ENCODE measurements at places on chromosomes 6 and 20.

DNA sequence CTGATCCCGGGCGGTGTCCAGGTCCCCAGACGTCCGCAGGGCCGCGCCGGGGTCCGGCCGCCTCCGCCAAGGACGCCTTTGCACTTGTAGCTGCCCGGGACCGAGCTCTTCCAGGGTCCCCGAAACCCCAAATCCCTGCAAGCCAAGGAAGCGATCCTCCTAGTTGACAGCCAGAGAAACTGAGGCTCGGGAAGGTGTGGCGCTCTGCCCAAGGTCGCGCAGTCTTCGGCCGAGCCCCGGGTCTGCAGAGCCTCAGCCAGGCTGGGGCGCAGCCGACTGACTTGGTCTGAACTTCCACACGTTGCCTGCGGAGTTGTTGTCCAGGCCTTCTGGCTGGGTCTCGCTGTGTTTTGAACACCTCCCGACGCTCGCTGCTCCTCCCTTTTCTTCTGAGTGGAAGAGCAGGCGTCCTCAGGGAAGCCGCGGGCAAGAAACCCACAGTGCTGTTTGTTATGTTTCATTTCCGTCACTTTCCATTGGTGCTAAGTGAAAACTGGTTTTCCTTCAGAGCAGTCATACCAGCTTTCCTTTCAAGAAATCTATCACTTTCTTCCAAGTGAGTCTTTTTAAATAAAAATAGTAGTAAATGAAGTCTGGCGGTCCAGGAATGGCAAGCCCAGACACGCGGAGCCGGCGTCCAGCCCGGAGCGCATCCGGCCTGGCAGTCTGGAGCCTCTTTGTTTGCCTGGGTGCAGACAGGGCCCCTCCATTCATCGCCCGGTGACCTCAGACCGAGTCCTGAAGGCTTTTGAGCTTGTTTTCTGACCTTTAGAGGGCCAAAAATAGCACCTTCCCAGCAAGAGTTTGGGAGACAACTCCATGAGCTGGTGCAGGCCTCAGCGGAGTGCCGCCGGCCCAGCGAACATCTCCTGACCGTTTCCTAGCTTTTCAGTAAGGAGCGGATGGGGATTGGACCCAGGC is 698 bp downstream of the FAM210B start:
- peak; percentile 85 for DNase-seq

GRCh38 chr6:40390144-40390800 is 196.9 kb downstream of the LRFN2 start:
- DNase-seq = no peak

GRCh38 chr6:137155830-137156229 is 17.6 kb downstream of the IL22RA2 start:
- DNase-seq = no peak

DNA sequence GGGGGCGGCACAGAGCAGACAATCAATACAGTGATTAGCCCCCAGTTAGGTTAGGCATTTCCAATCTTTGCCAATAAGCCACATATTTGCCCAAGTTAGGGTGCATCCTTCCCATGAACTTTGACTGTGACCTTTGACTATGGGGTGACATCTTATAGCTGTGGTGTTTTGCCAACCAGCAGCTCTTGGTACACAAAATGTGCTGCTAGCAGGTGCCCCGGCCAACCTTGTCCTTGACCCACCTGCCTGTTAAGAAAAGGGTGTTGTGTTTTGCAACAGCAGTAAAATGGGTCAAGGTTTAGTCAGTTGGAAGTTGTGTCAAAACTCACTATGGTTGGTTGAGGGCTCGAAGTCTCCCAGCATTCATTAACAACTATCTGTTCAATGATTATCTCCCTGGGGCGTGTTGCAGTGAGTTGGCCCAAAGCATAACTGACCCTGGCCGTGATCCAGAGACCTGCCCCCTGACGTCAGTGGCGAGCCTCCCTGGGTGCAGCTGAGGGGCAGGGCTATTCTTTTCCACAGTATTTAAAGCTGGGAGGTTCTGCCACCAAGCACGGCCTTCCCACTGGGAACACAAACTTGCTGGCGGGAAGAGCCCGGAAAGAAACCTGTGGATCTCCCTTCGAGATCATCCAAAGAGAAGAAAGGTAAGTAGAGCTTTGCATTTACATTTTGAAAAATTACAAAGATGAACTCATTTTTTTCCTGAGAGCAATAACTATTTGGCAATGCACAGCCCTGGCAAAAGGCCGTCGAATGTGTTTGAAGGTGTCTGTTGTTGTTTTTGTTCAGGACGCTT is at the start of gene PCK1:
Gene PCK1 (plus strand): TSS at position 557 of the 802 bp plus-strand sequence. CDS start 302 bp downstream, outside the sequence.
- no peak for DNase-seq

DNA sequence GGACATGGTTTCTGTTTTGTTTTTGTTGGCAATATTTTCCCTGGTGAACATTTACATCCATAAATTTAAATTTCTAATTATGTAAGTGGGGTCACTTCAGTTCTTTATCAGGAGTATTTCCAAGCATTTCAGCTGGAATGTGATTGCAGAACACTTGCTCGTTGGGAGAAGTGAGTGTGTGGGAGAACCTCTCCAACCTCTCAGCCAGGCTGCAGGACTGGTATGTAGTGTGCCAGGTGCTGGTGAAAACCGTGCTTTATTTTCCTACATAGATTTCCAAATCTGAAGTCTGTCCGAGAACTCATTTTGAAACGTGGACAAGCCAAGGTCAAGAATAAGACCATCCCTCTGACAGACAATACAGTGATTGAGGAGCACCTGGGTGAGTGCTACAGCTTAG is 6.3 kb downstream of the RPL7L1 start:
- no peak for DNase-seq

- DNase-seq = peak; percentile 56
Measured at GRCh38 chr6:125231574-125232343, 70.0 kb downstream of the HDDC2 start.

DNA sequence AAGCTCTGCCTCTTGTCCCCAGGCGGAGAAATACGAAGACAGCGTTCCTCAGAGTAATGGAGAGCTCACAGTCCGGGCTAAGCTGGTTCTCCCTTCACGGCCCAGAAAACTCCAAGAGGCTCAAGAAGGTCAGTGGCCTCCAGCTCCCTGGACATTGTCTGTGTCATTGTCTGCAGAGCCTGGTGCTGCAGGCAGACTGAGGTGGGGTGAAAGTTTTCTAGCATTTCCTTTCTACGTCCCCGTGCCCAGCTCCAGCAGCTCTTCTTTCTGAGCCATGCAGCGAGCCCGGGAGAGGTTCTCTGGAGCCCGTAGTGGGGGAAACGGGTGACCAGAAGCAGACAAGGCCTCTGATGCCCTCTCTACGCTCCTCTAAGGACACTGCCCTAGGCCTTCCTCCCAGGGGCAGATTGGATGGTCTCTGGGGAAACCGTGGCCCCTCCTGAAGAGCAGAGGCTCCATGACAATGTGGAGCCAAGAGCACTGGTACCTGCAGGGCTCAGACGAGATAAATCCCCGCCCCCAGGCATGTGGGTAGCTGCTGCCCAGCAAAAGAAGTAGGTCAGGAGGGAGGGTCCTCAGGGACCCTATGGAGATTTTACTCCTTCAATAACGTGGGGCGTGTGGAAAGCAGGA is 58.4 kb downstream of the EZR start:
- DNase-seq = no peak

DNA sequence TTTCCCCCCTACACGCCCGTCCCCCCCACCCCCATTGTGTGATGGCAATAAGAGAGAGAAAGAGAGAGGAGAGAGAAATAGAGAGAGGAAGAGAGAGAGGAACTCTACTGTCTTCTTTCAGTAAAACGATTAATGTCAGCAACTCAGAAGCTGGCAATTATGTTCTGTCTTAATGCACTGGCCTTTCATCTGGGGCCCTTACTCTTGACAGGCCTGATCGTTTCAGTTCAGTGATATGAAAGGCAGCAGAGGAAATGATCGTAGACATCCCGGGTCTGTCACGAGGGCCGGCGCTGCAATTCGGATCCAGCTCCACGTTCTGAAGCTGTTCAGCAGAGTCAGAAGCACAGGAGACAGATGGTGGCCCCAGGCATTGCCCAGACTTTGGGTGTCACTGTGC is 308.9 kb downstream of the ZNF217 start:
- no peak for DNase-seq

DNA sequence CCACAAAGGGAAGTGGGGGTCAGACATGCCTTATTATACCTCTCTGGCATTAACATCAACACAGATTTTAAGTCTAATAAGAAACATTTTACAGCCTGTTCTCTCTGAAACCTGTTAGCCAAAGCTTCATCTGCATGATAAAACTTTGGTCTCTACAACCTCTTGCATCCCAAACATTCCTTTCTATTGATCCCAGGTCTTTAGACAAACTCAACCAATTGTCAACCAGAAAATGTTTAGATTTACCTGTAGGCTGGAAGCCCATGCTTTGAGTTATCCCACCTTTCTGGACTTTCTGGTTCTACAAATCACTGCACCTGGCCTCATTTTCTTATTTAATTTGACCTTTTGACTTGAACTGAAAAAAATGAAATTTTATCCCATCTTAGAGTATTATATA is 20.8 kb downstream of the MCM8 start:
- DNase-seq = no peak

DNA sequence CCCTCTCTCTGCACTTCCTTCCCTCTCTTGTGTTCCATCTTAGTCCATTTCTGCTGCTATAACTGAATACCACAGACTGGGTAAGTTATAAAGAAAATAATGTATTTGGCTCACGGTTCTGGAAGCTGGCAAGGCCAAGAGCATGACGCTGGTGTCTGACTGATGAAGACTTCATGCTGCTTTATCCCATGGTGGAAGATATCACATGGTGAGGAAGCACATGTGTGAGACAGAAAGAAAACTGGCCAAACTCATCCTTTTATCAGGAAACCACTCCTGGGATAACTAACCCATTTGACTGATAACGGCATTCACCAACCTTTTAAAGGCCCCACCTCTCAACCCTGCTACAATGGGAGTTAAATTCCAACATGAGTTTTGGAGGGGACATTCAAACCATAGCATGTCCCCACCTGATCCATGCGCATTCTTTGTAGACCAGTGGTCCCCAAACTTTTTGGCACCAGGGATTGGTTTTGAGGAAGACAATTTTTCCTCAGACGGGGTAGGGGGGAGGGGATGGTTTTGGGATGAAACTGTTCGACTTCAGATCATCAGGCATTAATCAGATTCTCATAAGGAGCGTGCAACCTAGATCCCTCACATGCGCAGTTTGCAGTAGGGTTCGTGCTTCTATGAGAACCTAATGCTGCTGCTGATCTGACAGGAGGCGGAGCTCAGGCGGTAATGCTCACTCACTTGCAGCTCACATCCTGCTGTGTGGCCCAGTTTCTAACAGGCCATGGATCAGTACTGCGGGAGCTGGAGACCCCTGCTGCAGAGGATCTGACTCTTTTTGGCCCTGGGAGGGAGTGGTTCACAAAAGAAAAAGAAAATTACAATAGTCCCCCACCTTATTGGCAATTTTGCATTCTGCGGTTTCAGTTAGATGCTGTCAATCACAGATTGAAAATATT is 71.7 kb upstream of the RNF24 start:
- DNase-seq = no peak

DNA sequence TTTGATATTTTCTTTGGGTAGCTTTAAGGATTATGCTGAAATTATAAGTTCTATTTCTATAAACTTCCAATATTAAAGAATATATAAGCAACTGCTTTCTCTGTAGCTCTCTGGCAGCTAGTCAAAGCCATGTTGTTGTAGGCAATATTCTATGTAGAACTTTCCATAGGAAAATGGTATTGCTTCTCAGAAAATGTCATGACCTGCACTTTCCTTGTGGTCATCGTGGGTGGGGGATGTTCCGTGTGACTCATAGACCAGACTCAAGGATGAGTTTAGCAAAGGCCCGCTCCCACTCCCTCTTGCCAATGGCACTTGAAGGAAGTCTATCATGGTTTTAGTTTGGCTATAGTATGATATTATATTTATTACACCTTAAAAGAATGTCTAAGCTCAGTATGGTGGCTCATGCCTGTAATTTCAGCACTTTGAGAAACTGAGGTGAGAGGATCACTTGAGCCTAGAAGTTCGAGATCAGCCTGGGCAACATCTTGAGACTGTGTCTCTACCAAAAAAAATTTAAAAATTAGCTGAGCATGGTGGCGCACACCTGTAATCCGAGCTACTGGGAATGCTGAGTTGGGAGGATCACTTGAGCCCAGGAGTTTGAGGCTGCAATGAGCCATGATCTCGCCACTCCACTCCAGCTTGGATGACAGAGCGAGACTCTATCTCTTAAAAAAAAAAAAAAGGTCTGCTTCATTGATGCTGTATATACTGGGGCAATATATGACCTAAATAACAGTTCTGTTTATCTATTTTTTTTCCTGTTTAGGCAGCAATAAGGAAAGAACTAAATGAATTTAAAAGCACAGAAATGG is 36.6 kb upstream of the LTV1 start:
- DNase-seq = peak; percentile 55

DNA sequence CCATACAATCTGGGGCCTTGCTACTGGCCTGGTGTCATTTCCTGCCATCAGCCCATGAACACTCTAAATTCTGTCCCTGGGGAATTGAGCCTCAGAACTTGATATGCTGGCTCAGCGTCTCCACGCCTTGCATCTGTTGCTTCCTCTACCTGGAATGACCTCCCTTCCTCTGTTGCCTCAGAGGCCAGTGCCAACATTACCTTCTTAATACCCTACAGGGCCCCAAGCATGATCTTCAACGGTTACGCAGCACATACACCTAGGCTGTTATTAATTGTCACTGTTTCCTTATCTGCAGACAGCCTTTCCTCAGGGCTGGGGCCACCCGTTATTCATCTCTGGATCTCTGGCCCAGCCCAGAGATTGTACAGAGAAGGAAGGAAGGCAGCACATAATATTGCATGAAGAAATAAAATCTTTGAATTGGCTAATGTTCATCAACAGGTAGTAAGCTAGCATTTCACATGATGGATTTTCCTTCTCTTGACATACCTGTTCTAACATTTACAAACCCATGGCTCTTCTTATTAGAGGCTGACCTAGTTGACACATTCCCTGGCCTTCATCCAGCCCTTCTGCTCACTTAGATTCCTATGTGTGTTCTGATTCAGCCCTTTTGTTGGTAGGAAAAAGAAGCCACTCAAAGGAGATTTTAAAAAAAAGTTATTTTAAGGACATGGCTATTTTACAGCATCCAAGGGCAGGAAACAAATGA is 8.4 kb upstream of the RNF182 start:
- DNase-seq = no peak

DNA sequence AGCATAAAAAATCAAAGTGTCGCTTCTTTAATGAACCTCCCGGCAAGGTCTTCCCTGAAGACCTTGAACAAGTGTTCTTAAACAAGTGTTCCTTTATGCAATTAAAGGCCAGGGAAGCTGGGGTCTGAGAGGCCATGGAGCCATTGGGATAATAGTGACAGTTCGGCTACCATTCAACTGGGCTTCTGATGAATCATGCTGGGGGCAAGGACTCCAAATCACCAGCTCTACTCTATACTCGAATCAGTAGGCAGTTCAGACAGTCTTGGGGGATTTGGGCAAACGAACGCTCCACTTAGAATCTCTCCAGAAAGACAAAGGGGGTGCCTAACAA is 34.7 kb upstream of the EZR start:
- DNase-seq = no peak
